Stimulated activated CD8-positive, alpha-beta memory T cell treated with anti-CD3 and anti-CD28 coated beads, Interleukin-4, amount 100 ng/mL, for 24 hours (primary cell): ENCODE measurements at places on chromosomes 1 and 21.
A peak's percentile ranks its signal among the peaks of the same experiment; 100 is the strongest.

- DNase-seq = no peak
Measured at GRCh38 chr1:1925437-1926345, 6.6 kb upstream of the TMEM52 start.

DNA sequence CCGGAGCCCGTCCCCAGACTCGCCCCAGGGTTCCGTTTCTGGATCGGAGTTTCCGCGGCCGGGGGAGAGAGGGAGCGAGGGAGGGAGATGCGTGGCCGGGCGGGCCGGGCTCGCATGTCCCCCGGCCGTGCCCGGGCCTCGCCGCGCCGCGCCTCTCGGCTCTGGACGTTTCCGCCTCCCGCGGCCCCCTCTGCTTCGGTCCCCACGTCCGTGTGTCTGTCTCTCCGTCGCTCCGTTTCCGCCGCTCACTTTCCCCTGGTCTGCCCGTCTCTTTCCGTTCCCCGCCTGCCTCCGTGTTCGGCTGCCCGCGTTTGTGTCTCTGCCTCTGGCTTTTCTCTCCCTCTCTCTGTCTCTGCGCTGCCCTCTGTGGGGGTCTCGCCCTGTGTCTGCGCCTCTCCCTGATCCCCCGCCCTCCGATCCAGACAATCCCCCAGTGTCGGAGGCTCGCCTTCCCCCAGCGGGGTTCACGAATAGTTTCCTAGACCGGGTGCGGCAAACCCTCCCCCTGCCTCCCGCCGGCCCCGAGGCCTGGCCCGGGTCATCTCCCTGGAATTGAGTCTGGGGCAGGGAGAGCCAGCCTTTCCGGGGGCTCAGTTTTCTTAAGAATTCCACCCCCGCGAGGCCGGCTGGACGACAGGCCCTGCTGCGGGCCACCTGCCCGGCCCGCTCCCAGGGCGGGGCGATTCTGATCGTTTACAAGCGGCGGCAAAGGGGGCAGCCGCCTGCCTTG lies 735 bp downstream of the NBL1 start:
- DNase-seq = peak; percentile 26

- no peak for DNase-seq
Measured at GRCh38 chr1:211490038-211490678, 1.8 kb downstream of the RD3 start.

- no peak for DNase-seq
Measured at GRCh38 chr1:220747437-220748088, 559 bp upstream of the MTARC2 start.

GRCh38 chr1:2104621-2105427 lies 54.6 kb downstream of the PRKCZ start:
- DNase-seq = no peak

- DNase-seq = no peak
Measured at GRCh38 chr1:60427194-60427593, 353.6 kb upstream of the C1orf87 start.

- peak; percentile 55 for DNase-seq
Measured at GRCh38 chr1:212285685-212286555, 710 bp downstream of the PPP2R5A start.

DNA sequence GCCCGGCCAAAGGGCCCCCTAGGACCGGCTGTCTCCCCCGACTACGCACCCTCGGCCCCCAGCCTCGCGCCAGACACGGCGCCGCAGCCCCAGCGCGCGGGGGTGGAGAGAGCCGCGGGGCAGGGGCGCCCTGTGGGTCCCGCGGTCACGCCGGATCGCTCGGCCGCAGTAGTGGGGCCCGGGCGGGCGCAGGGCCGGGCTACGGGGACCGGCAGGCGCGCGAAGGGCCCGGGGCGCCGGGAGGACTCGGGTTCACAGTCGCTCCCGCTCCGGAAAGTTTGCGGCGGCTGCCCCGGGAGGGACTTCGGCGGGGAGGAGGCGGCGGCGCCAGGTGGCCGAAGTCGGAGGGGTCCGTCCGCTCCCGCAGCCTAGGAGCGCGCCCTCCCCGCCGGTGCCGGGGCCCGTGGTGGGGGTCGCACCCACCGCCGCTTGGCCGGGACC lies 7.1 kb upstream of the ZNF669 start:
- no peak for DNase-seq

GRCh38 chr1:206847337-206847834 lies 18.0 kb upstream of the IL20 start:
- no peak for DNase-seq

GRCh38 chr1:14968251-14968851 lies 185.2 kb upstream of the TMEM51 start:
- no peak for DNase-seq

GRCh38 chr21:41142051-41142795 lies 25.7 kb upstream of the BACE2 start:
- no peak for DNase-seq

- DNase-seq = no peak
Measured at GRCh38 chr1:188432427-188432826, 1603.7 kb downstream of the PLA2G4A start.

- DNase-seq = no peak
Measured at GRCh38 chr1:15915991-15916390, 59.9 kb downstream of the ZBTB17 start.

DNA sequence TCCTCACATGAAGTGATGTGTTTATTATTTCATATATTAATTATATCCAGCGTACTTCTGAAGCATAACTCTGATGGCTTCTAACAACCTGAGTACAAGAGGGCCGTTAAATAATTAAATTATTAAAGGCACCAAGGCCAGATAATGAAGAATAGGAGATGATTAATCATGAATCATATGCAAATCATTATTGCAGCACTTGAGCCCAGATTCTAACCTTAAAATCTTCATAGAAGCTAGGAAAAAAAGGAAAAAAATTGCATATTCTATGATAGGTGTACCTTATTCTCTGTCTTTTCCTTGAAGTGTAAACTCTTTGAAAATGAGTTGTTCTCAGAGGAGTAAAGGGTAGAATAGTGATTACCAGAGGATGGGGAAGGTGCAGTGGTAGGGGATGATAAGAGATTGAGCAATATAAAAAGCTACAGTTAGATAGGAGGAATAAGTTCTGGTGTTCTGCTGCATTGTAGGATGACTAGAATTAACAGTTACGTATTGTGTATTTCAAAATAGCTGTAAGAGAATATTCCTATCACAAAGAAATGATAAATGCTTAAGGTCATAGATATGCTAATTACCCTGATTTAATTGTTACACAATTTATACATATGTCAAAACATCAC lies 51.1 kb downstream of the SWT1 start:
- no peak for DNase-seq

GRCh38 chr1:112711670-112712069 lies 3.5 kb downstream of the PPM1J start:
- no peak for DNase-seq

GRCh38 chr1:119086830-119087229 lies 53.6 kb downstream of the WARS2 start:
- DNase-seq = no peak

GRCh38 chr1:92817986-92818764 lies 13.7 kb upstream of the RPL5 start:
- no peak for DNase-seq

DNA sequence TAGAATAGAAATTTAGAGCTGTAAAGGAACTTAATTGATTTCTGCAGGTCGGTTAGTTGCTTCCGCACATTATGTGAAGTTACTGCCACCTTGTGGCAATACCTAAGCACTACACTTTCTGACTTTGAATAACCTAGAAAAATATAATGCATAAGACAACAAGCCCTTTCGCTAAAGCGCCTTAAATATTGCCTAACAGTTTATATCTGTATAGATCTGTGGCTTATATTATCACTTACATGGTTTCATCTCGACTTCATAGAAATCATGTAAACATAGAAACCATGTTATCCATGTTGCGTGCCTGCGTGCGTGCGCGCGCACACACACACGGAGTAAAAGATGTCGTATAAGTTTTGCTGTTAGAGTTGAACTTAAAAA lies 10.9 kb upstream of the IFI16 start:
- DNase-seq = no peak

- no peak for DNase-seq
Measured at GRCh38 chr1:22437573-22437972, 14.1 kb upstream of the ZBTB40 start.

DNA sequence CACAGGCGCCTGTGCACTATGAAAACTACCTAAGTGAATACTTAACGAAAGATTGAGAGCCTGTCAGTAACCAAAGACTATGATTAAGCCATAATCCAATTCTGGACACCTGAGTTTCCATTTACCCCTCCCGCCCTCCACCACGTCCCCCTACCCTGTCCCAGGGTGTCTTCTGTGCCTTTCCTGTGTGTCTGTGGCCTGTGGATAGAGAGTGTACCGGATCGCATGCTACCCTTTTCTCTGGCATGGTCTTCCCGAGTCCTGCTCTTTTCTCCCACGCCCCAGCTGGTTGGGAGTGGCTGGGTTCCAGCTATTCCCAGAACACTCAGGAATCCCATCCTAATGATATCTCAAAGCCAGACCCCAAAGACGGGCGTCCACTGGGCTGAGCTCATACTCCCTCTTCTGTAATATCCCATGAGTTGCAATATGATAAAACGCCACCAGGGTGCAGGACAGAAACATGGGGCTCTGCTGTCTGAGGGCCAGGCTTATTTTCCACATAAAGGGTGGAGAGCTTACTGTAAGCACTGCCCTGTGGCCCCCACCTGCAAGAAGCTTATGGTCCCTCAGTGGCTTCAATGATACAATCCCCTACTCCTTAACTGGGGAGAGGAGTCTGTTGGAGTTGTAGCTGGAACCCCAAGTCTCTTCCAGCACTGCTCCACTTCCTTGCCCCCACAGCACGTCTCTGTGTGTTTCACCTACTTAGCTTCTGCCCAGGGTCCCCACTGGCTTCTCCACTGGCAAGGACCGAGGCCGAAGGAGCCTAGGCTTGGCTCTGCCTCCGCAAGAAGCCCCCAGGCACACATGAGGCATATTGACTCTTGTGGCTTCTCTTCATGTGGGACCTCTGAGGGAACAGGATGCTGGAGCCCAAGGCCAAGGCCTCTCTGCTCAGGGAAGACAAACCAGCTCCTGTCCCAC lies 17.6 kb upstream of the ALX3 start:
- DNase-seq = peak; percentile 20

DNA sequence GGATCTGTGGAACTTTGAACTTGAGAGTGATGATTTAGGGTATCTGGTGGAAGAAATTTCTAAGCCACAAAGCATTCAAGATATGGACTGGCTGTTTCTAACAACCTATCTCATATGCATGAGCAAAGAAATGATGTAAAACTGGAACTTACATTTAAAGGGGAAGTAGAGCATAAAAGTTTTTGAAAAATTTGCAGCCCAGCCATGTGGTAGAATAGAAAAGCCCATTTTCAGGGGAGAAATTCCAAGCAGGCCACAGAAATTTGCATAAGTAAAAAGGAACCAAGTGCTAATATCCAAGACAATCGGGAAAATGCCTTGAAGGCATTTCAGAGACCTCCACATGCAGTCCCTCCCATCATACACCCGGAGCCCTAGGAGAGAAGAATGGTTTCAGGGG lies 15.7 kb downstream of the RIIAD1 start:
- DNase-seq = no peak

DNA sequence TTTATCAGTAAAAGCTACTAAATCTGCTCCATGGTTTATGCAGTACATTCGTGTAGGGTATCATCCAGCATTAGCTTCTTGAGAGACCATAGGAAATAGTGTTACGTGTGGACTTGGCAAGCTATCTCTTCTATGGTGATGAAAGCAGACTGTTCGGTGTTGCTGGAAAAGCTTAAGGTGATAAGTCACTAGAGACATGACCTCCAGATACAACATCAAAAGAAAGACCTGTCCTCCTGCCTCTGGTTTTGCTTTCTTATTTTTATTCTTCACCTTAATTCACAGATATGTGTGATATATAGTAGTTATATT lies 53.5 kb upstream of the S1PR1 start:
- DNase-seq = no peak

GRCh38 chr1:64006276-64007051 lies 197.0 kb upstream of the UBE2U start:
- DNase-seq = no peak

DNA sequence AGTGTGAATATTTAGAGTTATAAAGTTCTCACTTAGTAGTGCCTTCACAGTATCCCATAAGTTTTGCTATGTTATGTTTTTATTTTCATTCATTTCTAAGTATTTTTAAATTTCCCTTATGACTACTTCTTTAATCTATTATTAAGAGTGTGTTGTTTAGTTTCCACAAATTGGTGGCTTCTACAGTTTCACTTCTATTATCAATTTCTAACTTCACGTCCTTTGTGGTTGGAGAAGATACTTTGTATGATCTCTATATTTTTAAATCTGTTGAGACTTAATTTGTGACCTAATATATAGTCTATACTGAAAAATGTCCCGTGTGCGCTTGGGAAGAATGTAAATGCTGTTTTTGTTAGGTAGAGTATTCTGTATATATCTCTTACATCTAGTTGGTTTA lies 11.7 kb downstream of the CHIA start:
- no peak for DNase-seq

GRCh38 chr1:229363723-229364122 lies 20.9 kb upstream of the CCSAP start:
- DNase-seq = no peak

DNA sequence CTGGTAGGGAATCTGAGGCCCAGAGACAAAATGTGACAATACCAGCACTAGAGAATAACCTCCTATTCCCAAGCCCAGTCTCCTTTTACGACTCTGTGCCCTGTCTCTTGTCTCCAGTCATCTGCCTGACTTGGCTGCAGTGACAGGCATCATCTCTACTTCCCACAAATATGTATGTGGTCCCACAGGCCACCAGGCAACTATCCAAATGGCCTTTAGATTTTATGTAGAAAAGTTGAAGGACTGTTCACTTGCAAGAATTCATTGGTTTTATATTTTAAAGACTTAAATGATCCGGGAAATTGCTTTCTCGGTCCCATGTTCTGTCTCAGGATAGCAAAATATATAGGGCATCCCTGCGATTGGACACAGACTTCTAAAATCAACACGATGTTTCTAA lies 11.6 kb downstream of the KRTAP24-1 start:
- no peak for DNase-seq

DNA sequence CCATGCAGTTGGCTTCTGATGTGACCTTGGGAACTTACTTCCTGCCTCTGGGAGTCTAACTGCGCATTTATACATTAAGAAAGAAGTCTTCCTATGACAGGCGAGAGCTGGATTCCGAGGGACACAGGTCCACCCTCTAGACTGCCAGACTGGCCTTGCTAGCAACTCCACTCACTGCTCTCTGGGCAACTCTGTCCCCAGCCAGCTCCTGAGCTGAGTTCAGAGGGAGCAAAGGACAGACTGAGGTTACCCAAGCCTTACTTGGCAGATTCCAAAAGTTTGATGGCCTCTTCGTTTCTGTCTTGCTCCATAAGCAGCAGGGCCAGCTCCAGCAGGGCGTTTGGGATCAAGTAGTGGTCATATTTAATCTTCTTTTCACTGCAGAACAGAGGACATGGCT lies 41.8 kb downstream of the TTC39A start:
- no peak for DNase-seq
